ENCODE measurements at places on chromosomes 6 and 20.
A peak's percentile ranks its signal among the peaks of the same experiment; 100 is the strongest.

GRCh38 chr20:21357844-21358243, 39.5 kb downstream of the NKX2-4 start:
- DNase-seq, result no peak

DNA sequence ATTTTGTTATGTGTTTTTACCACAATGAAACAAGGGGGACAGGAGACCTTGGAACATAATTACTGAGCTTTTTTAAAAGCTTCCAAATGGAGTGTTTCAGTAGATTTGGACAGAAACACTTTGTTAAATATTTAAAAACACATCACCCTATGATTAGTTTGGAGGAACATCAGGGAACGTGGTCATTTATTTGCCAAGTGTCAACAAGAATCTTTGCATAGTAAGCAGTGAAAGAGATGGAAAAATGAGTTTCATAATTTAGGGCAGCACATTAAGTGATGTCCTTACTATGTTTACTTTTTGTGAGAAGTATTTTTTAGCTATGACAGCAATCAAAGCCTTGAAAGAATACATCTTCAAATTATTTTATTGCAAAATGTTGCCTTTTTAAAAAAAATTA, 82.6 kb downstream of the PROKR2 start:
- DNase-seq, result peak; percentile 81

DNA sequence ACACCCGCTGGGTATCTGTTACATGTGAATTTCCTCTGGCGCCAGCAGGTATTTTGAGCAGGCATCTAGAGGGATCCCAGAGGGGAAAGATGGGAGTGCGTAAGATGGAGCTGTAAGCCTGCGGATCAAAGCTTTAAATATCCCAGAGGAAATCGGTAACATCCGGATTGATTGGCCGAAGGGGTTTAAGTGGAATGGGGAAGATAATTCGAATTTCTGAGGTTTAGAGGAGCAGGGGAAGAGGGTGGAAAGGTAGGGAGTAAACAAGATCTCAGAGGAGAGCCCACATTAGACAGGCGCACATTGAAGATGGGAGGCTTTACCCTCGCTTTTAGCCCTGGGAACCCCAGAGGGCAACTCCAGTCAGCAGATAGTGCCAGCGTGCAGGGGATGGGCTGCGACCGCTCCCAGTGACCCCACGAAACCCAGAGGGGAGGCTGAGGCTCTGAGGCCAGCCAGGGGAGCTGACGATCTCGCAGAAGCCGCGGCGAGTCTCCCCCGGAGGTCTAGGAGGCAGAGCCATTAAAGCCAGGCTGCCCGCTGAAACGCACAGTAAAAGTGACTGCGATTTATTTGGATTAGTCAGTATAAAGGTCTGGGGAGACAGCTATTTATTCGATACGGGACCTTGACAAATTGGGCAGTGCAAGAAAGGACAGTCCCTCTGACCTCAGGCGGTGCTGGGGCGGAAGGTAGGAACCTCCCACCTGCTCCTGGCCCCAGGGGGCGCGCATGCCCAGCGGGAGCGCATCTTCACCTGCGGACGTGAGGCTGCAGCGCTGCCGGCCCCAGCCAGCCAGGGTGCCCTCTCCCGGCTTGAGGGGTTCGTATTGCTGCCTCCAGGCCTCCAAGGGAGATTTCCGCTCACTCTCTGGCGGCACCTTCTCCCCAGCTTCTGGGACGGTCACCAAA, 34.3 kb upstream of the TCF21 start:
- no peak for DNase-seq

- DNase-seq, result no peak
Measured at GRCh38 chr6:153210083-153210482, 79.0 kb upstream of the RGS17 start.

DNA sequence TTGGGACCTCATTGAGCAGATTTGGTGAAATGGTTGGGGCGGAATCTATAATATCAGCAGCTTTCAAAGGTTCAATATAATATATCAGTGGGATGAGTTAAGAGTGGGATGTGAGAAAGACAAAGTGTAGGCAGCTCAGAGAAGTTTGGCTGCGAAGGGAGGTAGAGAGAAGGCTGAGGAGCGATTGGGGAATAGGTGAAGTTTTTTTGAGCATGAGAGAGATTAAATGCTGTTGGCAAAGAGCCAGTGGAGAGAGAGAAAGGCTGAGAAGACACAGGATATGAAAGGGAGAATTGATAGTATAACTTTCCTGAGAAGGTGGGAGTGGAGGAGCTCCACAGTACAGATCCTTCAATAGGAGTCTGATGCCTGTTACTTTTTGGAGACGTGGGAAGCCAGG, 12.1 kb upstream of the SERINC3 start:
- DNase-seq, result no peak

DNA sequence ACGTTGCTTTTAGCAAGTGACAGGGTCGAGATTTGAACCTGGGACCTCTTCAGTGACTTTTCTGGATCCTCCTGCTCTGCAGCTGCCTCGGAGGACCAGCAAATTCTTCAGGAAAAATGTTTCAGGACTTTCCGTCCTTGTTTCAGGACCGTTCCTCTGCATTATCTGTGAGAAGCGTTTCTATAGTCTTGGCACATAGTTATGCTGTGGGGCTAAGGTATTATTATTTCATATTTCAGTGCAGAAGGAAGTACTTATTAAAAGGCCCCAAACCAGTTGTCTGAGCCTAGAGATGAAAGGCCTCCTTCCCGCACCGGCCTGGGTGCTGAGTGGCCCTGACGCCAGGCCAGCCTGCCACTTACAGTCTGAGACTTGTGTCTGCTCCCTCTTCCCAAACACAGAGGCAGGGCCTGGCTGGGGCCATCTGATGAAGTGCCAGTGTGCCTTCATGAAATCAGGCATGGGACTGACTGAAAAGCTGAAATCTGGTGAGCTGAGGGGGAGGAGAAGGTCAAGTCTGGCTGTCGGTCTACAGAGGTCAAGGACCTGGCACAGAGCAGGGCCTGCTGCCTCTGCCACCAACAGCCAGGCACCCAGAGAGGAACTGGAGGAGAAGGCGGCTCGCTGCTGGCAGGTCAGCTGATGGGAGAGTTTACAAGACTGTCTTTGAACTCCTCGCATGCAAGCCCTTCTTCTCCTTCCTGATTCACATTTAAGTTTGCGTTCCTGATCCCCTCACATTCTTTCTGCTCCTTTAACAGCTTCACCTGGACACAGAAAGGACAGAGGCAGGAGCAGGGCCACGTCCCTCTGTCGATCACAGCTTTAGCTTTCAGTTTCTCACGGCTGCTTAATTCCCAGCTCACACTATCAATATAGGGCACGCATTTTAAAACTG, 8.9 kb upstream of the QKI start:
- no peak for DNase-seq

DNA sequence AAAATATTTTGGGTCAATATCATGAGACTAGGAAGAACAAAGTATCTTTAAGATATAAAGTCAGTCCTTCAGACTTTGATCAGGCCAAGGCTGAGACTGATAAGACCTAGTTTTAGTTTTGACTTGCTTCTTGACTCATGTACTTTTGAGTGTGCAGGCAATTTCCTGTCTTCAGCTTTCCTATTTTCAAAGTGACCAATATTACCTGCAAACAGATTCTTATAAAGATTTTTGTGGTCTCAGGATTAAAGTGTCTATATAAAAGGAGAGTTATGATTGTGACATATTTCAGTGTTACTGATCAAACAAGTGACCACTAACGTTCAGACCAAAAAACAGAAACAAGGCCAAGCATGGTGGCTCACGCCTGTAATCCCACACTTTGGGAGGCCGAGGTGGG, 36.0 kb upstream of the AKIRIN2 start:
- DNase-seq, result no peak

GRCh38 chr6:129130959-129131681, 248.2 kb downstream of the LAMA2 start:
- DNase-seq, result no peak

DNA sequence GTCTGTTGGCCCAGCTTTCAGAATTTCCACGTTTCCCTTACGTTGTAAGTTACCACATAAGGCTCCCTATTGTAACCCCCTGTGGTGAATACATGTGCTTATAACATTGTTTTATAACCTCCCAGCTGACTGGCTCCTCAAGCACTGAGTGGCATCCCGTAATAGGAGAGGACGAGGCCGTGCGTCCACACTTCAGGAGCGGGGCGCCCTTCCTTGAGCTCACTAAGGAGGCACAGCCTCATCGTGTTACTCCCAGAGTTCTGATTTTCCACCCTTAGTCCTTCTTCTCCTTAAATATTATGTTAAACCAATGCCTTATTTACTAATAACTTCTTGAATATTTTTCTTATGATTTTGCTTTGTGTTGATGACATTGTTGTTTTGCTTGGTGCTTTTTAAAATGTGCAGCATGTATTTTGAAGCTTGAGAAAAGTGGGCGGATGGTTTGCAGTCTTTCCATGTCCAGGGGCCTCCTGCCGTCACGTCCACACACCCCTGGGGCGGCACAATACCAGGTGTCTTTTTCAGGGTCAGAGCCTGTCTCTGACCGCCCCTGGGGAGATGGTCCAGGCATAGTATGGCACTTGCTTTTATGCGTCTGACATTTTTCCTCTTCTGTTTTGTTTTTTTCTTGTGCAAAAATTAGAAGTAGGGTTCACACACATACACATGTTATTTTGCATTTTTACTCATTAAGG, 181.8 kb downstream of the DLL1 start:
- no peak for DNase-seq

DNA sequence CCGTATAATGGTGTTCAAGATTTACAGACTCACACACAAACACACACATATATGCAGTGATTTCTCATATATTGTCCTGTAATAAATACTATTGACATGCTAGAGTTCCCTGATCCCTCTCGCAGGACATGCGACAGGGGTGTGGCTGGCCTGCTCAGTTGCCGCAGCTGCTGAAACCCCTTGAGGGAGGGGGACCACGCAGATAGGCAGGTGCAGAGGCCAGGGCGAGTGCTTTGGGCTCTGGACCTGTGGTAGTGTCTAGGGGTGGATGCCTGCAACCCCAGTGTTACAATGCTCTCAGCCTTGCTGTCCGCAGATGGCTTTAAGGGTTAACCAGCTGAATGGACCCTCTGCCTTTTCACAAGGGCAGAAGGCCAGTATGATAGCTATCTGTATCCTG, 706.2 kb downstream of the EYS start:
- no peak for DNase-seq

DNA sequence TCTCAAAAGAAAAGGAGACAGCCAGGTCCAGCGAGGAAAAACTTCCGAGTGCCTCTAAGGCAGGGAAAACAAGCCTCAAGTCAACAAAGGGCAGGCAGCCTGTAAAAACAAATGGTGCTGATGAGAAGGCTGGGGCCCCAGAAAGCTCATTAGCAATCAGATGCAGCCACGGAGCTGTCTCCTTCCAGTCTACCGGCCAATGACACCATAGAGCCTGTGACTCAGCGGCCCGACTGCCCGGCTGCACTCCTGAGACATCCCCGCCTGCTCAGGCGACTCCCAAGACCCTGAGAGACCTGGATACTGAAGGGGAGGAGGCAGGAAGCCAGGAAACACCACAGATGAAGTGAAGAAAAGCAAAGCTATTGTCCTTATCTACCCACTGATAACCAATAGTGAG, 120.1 kb upstream of the HDDC2 start:
- no peak for DNase-seq

GRCh38 chr6:138593124-138593877, 94.0 kb upstream of the NHSL1 start:
- DNase-seq, result no peak

GRCh38 chr20:48864738-48865318, 37.0 kb upstream of the PREX1 start:
- DNase-seq, result no peak

DNA sequence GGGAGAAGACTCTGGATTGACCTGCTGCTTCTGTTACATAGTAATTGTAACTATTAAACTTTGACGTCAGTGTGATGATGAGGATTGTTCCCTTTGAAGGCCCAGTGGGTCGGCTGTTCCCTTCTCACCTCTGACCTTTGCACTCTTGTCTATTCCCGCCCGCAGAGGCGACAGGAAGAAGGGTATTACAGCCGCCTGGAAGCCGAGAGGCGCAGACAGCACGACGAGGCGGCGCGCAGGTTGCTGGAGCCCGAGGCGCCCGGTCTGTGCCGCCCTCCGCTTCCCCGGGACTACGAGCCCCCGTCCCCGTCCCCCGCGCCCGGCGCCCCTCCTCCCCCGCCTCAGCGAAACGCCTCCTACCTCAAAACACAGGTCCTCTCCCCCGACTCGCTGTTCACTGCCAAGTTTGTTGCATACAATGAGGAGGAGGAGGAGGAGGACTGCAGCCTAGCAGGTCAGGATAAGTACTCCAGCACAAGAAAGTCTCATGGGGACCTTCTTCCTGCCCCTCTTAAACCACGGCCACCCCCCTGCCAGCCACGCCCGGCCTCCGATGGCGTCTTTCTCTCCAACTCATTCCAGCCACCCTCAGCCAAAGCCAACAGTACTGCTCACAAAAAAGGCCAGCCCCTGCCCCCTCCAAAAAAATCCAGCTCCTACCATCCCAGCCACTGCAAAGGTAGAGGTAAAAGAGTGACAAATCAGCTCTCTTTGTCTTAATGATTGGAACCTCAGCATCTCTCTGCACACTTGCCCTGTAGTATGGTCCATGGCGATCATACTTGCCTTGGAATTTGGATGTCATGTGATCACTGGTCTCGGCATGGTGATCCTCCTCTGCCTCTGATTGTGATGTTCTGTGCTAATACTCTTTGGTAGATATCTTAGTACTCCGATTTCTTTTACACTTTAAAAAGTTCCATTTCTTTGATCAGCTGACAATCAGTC, 31.6 kb upstream of the KIF25 start:
- DNase-seq, result no peak

GRCh38 chr6:90905351-90905750, 318.5 kb upstream of the MAP3K7 start:
- DNase-seq, result no peak

DNA sequence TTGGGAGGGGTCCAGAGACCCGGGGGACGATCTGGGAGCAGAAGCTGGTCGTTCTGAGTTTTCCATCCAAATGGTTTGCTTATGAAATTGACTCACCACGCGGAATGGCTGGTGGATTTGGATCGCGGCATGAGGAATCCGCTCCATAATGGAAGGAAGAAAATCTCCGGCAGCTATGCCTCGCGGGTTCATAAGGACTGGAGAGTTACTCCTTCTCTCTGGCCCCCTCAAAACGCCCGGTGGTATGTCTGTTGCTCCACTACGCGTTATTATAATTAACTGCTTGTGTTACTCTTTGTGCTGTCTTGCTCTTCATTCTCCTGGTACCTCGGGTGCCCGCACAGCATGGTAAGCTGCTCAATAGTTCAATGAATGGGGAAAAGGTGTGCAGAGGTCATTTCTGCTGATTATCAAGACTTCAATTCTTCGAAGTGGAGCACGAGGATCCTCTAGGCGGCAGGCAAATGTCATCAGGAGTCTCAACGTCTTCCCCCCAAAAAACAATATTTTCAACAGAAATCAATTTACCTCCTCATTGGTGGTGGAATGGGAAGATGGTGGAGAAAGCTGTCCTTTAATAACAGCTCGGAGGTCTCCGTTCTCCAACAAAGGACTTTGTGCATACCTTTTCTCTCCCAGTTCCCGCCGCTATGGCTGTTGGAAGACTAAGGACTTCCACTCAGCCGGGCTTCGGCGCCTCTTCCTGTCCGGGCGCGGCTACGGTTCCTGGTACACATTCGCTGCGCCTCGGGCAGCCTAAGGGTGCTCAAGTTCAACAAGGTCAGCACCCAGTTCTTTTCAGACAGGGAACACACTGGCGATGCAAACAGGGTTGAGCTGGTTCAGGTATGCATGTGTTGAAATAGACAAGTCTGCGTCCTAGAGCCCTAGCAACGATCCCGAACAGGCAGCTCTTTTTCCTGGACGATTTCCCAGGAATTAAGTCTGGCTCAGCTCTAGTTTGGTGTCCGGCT, 9.2 kb upstream of the PRSS16 start:
- DNase-seq, result no peak

GRCh38 chr6:108438918-108439317, 121.8 kb upstream of the FOXO3 start:
- no peak for DNase-seq
